A172 (cell line): ENCODE measurements at places on chromosomes 12 and 14. TPM values are rescaled to one million over a fixed set of nuclear protein-coding genes. Genes with fewer than 3 reads are reported as not detected.

DNA sequence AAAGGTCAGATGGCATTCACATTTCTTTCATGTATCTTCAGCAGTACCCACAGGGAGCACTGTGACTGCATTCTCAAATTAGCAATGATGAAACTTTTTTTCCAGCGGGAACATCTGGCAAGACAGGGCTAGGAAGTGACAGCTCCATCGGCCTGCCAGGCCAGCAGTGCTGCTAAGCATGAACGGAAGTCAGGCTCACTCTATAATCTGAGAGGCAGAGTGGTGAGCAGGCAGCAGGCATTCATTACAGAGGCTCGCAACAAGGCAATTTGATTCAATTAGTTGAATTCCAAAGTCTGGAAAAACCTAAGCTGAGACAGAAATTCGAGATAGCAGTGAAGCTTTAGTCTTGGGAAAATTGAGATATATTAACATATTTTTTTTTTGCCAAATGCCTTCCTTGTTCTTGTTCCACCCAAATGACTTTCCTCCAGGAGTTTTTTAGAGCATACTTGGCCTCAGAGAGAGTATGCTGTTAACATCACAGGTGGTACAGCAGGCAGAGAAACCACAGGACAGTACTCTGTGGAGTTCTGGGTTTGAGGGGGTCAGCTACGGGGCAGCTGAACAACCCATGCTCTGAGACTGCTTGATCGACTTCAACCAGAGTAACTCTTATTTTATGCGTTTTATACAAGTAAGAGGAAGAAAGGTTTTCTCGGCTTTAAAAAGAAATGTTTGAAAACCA, 414.9 kb downstream of the APAF1 start:
- DNase-seq: peak; percentile 8

DNA sequence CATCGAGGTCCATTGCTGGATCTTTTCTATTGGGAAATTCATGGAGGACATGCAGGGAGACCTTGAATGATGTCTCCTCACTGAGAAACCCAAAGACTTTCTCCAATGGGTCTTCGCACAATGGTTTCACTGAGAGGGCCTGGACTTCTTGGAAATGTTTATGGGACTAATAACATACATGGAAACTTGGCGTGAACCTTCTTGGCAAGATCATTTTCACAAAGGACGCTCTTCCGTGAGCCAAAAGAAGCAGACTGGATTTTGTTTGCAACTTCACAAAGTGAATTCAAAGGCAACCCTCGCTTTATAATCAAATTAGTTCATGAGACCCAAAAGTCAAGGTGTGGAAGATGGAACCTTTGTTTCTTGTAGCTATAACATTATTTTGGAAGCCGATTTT, 154.4 kb downstream of the TMEM132C start:
- no peak for DNase-seq

GRCh38 chr14:100291305-100292075, 14.8 kb downstream of the SLC25A29 start:
- DNase-seq: no peak

Gene KRT3
- total RNA-seq: not detected in 2 replicates

Gene C14orf180
- total RNA-seq: not detected in 2 replicates

Gene MAP1LC3B2
- total RNA-seq: 1.8 TPM in 1 of 2 replicates, not detected in the other

Gene KLRG1
- total RNA-seq: not detected in 2 replicates

Gene HOXC6
- 0.31 and 2.5 TPM in 2 replicates for total RNA-seq
